NCI-H1105 (cell line): ENCODE measurements at places on chromosomes 16 and 17.

- DNase-seq = no peak
Observed at GRCh38 chr16:14392960-14393359, 237.1 kb downstream of the PARN start.

DNA sequence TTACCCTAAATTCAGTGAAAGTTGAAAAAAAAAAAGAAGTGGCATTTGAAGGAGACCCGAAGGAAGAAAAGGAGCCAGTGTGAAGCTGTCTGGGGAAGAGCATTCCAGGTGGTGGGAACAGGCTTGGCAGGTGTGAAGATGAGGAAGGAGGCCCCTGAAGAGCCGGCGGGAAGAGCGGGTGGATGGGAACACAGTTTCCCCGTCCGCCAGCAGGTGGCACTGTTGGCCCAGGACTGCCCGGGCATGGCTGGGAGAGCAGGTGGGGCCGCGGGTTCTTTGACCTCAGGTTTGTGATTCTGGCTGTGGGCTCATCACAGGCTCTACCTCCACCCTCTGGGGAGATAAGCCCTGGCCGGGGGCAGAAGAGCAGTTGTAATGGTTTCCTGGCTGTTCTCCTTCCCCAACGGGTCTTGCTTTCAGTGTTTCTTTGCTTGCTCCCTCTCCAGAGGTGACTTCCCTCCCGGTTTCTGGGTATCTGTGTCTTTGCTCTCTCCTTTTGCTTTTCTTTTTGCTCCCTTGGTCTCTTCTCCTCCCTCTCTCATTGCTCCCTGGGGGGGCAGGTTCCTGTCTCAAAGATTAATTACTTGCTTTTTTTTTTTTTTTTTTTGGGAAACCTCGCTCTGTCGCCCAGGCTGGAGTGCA, 32.3 kb downstream of the RAP1GAP2 start:
- peak; percentile 30 for DNase-seq

DNA sequence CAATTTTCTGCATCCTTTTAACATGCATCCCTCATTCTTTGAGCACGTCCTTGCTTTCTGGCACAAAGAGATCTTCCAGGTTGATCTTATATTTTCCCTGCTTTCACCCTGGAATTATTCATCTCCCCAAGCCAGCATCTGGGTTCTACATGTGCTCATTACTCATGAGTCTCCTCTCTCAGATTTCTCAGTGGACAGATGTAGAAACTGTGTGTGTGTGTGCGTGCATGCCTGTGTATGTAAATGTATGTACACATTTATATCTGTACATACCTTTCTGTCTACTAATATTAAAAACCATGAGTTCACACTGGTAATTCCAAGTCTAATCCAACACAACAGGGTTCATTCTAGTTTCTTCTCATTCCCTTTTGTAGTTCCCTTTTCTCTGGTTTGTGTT, 41.9 kb upstream of the NSRP1 start:
- no peak for DNase-seq

- DNase-seq = no peak
Observed at GRCh38 chr17:61160789-61161445, 238.7 kb upstream of the TBX2 start.

GRCh38 chr17:81528651-81529436, 667 bp downstream of the FSCN2 start:
- DNase-seq = no peak

- peak; percentile 68 for DNase-seq
Observed at GRCh38 chr17:72588961-72589360, 468.1 kb downstream of the SOX9 start.

GRCh38 chr16:52963212-52963854, 89.4 kb downstream of the CHD9NB start:
- no peak for DNase-seq

DNA sequence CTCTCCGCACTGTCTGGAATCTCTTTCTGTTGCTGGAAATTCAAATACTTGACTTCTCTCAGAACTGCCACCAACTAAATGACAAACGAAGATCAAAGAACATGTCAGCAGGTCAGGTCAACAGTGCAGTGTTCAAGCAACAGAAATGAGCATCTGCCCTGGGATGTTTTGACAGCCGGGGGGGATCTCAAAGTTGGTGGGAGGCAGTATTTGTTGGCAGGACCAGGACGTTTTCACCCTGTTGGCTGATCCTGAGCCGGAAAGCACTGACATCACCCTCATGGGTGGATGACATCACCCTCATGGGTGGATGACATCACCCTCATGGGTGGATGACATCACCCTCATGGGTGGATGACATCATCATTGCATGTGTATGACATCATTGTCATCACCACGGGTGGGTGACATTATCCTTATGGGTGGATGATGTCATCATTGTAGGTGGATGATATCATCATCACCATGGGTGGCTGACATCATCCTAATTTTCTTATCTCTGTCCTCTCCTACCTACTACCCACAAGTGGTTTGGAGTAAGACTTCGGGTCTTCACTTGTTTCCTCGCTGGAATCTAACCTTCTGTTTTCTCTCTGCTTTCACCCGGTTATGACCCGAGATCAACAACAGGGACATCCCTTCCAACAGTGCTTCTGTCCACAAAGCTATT, 18.9 kb downstream of the DNAH17 start:
- DNase-seq = no peak

GRCh38 chr17:41986634-41987033, 20.0 kb downstream of the CNP start:
- DNase-seq = no peak

DNA sequence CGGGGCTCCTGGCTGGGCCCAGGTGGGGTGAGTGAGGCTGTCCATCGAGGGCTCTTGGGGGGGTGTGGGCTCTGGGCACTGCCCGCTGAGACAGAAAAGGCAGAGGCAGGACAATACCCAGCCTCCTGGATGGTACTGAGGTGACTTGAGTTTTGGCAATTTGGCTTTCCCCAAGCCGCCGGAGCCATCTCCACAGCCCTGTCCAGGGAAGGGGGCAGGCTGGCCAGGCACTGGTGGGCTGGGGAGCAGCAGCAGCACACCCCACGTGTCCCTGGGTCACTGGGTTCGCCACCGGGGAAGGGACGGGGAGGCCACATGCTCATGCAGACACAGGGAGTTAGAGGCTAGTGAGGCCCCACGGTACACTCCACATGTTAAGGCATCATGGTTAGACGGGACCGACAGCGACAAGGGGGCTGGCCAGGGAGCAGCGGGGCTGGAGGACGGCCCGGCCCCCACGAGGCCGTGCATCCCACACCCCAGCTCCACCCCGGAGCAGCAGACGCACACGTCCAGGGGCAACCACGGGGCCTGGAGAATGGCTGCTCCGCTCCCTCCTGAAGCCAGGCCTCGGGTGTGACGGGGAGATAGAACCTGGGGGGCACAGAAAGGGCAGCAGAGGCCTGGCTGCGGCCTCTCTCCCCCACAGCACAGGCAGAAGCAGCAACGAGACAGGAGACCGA, 3.0 kb downstream of the ARHGDIA start:
- DNase-seq = no peak

GRCh38 chr16:55668340-55669281, 12.8 kb downstream of the SLC6A2 start:
- no peak for DNase-seq

GRCh38 chr17:45380991-45381390, 51.7 kb downstream of the ARHGAP27 start:
- DNase-seq = no peak

- DNase-seq = no peak
Observed at GRCh38 chr17:78357177-78357586, 2.7 kb downstream of the SOCS3 start.

- DNase-seq = no peak
Observed at GRCh38 chr16:55559233-55559632, 7.3 kb upstream of the CAPNS2 start.

DNA sequence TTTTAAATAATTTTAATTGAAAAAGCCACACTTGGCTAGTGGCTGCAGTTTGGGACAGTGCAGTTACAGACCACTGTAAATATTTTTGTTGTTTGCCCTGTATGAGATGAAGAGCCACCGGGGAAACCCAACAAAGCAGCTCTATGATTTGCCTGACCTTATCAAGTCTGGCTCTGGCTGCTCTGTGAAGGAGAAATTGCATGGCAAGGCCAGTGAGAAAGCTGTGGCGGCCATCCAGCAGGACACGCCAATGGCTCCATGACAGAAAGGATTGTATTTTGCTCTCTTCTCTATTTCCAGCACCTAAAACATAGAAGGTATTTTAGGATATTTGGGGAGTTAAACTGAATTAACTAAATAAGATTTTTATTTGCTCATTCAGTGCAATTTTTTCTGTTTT, 330.0 kb upstream of the DYNLRB2 start:
- DNase-seq = no peak

GRCh38 chr16:2189252-2189893, 7.0 kb downstream of the CASKIN1 start:
- DNase-seq = no peak

DNA sequence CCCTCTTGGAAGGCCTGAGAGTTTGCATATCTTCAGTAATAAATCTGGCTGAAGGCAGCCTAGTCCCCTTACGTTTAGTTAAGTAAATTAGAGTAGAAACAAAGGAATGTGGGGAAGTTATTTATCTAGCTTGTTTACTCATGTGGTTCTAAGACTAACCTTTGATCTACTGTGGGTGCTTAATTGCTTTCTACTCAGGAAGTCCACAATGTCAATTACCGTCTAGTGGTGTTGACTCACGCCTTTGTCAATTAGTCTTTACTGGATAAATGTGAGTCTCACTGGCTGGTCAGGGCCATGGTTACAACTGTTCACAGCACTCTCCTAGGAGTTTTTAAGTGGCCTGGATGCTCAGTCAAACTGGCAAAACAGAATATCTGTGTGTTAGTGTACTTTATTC, 2338.4 kb downstream of the TP53TG3F start:
- DNase-seq = no peak

GRCh38 chr17:71251276-71251675, 869.5 kb upstream of the SOX9 start:
- no peak for DNase-seq

- peak; percentile 35 for DNase-seq
Observed at GRCh38 chr16:70298988-70299938, at the start of gene DDX19B. TSS of gene DDX19B (plus strand) at chr16:70299186. CDS start at chr16:70299298, 112 bp downstream.

- no peak for DNase-seq
Observed at GRCh38 chr16:35177851-35178250, 1718.4 kb downstream of the TP53TG3F start.

- no peak for DNase-seq
Observed at GRCh38 chr16:165539-166374, at the start of gene HBM. TSS of gene HBM (plus strand) at chr16:165978. CDS start at chr16:165998, 20 bp downstream.

DNA sequence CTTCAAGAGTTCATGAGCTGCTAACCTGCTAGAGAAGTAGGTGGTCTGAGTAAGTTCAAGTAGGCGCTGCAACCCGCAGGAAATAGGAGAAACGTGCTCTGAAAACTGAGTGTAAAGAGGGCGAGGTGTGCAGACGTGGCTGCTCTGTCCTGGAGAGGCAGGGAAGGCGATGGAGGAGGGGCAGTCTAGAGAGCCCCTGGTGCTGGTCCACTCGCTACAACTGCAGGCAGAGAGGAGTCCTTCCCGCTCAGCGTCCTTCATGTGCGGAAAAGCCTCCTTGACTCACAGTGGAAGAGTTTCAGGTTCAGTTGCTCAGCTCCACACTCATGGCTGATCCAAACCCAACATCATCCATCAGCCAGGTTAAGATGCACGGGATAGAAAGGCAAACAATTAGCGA, 12.1 kb downstream of the ABCA3 start:
- no peak for DNase-seq

GRCh38 chr17:14451729-14452191, 150.9 kb downstream of the HS3ST3B1 start:
- no peak for DNase-seq

GRCh38 chr17:17353625-17354484, 50.7 kb downstream of the NT5M start:
- no peak for DNase-seq

- no peak for DNase-seq
Observed at GRCh38 chr17:5329784-5330557, 47.9 kb downstream of the RABEP1 start.

- DNase-seq = no peak
Observed at GRCh38 chr16:29139261-29139802, 154.5 kb downstream of the LAT start.

- no peak for DNase-seq
Observed at GRCh38 chr17:68955181-68955841, at the start of gene ABCA8. TSS of gene ABCA8 (minus strand) at chr17:68955392. CDS start at chr17:68942034, 13,358 bp downstream.

DNA sequence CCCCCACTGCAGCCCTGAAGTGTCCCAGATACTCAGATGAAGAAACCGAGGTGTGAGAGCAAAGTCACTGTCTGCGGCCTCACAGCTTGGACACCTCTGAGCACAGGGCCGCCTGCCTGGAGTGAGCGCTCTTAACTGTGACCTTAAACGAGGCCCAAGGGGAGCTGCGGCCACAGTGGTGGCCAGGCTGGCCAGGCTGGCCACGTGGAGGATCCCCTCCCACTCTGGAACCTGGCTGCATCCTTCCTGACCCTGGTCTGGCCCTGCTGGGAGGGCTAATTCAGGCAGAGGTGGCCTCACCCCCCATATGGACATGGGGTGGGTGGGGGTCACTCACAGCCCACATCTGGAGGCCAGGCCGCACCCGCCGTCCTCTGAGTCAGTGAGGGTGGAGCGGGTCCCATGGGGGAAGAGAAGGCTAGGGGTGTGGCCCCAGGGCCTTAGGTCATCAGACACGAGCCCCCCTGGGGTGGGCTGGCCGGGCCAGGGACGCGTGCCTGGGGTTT, 6.6 kb downstream of the VASN start:
- no peak for DNase-seq

DNA sequence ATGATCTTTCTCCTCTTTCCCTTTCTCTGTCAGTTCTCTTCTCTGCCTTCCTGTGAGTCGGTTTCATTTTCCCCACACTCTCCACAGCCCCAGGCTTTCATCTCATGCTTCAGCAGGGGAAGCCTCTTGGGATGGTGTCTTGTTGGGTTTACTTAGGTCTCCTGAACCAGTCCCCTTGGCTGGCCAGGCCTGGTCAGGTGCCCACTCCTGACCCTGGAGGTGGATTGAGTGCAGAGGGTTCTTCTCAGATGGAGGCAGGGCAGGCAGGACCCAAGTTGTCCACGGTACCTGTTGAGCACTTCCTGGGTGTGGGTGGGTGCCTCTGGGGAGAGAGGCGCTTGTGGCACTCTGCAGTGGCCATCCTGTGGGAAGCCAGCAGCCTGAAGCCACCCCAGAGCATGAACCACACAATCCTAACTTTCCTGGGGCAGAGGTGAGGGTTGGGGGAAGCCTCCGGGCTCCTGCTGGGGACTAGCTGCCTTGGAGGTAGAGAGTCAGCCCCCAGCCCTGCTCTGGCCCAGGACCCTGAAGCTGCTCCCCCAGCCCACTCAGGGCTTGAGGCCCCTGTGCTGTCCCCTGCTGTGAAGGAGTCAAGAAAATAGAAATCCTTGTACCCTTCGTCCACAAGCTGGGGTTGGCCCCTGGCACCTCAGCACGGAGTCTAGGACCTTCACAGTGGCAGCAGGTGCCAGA, 2.0 kb upstream of the RAP1GAP2 start:
- DNase-seq = no peak

- no peak for DNase-seq
Observed at GRCh38 chr16:13999071-13999894, 71.8 kb upstream of the MRTFB start.

- no peak for DNase-seq
Observed at GRCh38 chr16:1002399-1003166, 21.0 kb downstream of the SOX8 start.

DNA sequence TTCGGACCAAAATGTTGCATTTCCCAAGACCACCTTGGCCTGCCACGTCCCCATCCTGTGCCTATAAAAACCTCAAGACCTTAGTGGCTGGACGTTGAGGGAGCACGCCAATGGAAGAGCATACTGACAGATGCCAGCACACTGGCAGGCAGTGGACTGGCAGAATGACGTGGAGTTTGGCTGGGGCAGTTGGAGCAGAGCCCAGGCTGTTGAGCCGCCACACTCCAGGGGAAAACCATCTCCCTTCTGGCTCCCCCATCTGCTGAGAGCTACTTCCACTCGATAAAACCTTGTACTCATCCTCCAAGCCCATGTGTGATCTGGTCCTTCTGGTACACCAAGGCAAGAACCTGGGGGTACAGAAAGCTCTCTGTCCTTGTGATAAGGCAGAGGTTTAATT, 494.1 kb downstream of the CDH11 start:
- DNase-seq = no peak
